ENCODE measurements at places on chromosomes 11 and 22.

- peak; percentile 60 for DNase-seq
These were observed at the start of gene SYTL2 for GRCh38 chr11:85810871-85811611. Gene SYTL2 (minus strand): TSS chr11:85811141. CDS start chr11:85757725, 53,416 bp downstream.

GRCh38 chr22:30277547-30278344 is 11.1 kb upstream of the OSM start:
- DNase-seq, result no peak

DNA sequence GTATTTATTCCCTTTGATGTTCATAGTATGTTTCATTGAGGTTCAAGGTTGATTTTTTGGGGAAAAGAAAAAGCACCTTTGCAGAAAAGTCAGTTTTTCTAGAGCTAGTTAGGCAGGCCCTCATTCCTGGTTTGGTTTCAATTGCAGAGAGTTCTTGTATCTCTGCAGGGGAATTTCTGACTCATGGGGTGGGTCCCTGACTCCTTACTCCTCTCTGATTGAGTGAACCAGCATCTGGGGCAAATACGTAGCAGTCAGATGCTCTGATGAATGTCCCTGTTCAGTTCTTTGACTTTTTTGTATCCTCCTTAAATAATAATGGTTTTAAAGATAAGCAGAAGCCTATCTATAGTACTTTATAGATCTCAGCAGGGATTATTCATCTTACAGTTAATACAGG is 7.7 kb upstream of the NCR3LG1 start:
- DNase-seq, result no peak

DNA sequence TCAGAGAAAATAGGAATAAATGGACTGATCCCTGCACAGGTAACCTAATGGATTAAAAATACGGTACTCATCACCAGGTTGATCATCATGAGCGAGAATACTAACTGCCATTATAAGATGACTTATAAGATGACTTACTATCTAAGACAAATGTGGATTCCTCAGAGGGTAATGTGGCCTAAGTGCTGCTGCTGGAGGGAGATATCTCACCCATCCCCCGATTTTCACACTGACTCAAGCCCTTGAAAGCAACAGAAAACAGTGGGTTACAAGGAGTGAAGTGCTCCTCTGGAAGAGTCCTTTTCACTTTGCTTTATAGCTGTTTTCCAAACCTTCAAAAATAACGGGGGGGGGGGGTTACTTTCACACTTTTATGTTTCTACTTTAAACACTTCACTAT is 920 bp downstream of the TMEM218 start:
- no peak for DNase-seq

DNA sequence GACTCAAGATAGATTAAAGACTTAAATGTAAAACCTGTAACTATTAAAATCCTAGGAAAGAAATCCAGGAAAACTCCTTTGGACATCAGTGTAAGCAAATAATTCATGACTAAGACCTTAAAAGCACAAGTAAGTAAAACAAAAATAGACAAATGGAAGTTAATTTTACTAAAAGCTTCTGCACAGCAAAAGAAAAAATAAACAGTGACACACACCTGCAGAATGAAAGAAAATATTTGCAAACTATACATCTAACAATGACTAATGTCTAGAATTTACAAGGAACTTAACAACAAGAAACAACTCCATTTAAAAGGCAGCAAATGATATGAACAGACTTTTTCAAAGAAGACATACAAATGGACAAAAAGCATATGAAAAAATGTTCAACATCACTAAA is 359.1 kb downstream of the LUZP2 start:
- DNase-seq, result no peak

- no peak for DNase-seq
These were observed 1.1 kb downstream of the CREB3L1 start for GRCh38 chr11:46278387-46279125.

GRCh38 chr22:37844904-37845329 is 783 bp upstream of the ANKRD54 start:
- DNase-seq, result no peak

DNA sequence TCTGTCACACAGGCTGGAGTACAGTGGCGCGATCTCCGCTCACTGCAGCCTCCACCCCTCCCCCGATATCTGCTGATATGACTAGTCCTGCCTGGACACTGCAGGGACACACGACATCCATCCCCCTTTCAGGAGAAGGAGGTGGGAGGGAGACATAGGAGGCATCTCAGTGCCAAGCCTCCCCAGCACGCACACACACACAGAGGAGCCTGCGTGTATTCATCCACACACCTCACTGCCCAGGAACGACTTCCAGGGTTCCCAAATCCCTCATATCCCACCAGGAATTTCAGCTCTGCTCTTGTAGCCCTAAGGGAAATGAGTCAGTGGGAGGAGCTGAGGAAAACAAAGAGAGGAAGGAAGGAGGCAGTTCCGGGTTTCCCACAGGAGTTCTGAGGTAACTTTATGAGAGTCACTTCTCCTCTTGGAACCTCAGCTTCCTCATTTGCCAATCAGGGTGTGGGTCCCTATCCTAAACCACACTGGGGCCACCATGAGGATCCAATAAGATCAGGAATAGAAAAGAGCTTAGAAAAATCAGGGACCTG is 37.2 kb upstream of the ACER3 start:
- DNase-seq, result no peak

GRCh38 chr11:102318469-102318868 is 1.2 kb downstream of the BIRC3 start:
- DNase-seq, result no peak

DNA sequence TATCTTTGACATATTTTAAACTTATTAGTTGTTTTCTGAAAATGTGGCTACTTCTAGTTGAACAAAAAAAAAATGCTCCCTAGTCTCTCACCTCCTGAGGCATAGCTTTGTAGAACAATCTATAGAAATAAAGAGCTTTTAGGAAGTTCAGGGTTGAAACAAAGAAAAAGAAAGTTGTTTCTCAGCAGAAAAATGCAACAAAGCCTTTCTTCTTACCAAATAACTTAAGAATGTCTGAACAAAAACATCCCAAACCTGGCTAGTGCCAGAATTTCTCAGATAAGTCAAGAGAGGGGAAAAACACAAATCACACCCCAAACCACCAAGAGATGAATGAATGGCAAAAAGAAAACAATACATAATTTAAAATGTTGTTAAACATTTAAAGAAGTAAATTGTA is 114.1 kb downstream of the MAML2 start:
- DNase-seq, result no peak

DNA sequence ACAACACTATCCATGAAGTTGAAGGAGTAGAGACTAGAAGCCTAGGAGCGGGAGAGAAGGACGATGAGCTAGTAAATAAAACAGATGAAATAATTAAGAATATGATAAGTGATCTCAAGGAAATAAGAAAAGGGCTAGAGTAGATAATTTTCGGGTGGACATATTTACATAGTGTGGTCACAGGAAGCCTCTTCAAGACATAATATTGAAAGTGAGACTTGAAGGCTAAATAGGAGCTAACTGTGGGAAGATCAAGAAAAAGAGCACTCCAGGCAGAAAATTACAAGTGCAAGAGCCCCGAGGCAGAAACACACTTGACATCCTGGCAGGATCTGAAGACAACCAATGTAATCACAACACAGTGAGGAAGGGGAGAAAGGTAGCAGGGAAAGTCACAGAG is 11.9 kb upstream of the PPFIBP2 start:
- DNase-seq, result no peak

GRCh38 chr11:18145025-18145424 is 12.7 kb downstream of the MRGPRX3 start:
- DNase-seq, result no peak

GRCh38 chr11:44581246-44581645 is 15.8 kb downstream of the CD82 start:
- no peak for DNase-seq

DNA sequence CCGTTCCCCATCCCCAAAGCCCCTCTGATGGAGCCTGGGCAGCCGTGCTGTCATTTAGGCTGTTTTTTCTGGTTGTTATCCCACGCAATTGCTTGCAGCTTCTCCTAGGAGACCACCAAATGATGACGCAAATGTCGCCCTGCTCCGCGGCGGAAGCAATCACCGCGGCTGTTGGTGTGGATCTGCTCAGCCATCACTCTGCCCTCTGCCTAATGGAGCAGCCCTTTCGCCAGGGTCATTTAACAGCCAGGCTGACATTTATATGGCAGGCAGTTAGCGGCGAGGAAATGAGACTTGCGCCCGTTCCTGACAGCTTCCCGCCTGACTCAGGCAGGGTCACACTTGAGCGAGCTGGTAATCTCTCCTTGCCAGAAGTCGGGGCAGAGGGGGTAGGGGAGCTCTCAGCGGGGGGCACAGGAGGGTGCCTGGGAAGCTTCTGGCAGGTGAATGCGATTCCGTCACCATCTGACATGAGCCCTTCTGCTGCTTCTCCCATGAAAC is 97.9 kb upstream of the RTL6 start:
- DNase-seq, result no peak

Data from left renal pelvis (tissue), 4 donors.